ENCODE measurements at places on chromosomes 6 and 20. TPM values are rescaled to one million over a fixed set of nuclear protein-coding genes. Genes with fewer than 3 reads are reported as not detected.

- peaks cover 12% of the 10 kb centered on the region for H3K27me3 ChIP-seq
- H3K4me3 ChIP-seq, result no peak overlapping the region
- H3K27ac ChIP-seq, result no peak overlapping the region
- no peak for DNase-seq
Observed at GRCh38 chr6:125222531-125223455, 69.2 kb downstream of the TPD52L1 start.

DNA sequence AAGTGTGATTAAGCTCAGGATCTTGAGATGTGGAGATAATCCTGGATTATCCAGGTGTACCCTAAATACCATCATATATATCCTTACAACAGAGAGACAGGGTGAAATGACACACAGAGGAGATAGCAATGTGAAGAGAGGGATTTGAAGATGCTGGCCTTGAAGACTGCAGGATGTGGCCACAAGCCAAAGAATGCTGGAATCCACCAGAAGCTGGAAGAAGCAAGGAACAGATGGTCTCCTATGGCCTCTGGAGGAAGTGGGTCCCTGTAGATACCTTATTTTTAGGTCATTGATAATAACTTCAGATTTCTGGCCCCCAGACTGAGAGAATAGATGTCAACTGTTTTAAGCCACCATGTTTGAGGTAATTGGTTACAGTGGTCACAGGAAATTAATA lies 95.0 kb downstream of the PAK5 start:
- no peak overlapping the region for H3K4me3 ChIP-seq
- DNase-seq, result no peak
- H3K4me1 ChIP-seq, result no peaks in the 10 kb centered on the region
- no peak overlapping the region for H3K27ac ChIP-seq
- no peaks in the 10 kb centered on the region for H3K36me3 ChIP-seq
- H3K27me3 ChIP-seq, result no peaks in the 10 kb centered on the region

GRCh38 chr20:44328428-44328827 lies 8.4 kb upstream of the R3HDML start:
- no peaks in the 10 kb centered on the region for H3K27me3 ChIP-seq
- no peak overlapping the region for H3K27ac ChIP-seq
- no peaks in the 10 kb centered on the region for H3K36me3 ChIP-seq
- no peak for DNase-seq
- no peaks in the 10 kb centered on the region for H3K4me1 ChIP-seq
- no peak overlapping the region for H3K4me3 ChIP-seq

The EPHA7 gene
- 8.6 TPM for total RNA-seq

GRCh38 chr6:132461958-132462357 lies 51.0 kb downstream of the STX7 start:
- H3K27me3 ChIP-seq, result no peaks in the 10 kb centered on the region
- DNase-seq, result no peak
- H3K36me3 ChIP-seq, result peaks cover 12% of the 10 kb centered on the region
- no peaks in the 10 kb centered on the region for H3K4me1 ChIP-seq

- H3K4me1 ChIP-seq, result no peaks in the 10 kb centered on the region
- H3K4me3 ChIP-seq, result no peak overlapping the region
- H3K27me3 ChIP-seq, result no peaks in the 10 kb centered on the region
- H3K36me3 ChIP-seq, result no peaks in the 10 kb centered on the region
- DNase-seq, result no peak
Observed at GRCh38 chr6:43737272-43738081, 32.5 kb upstream of the VEGFA start.

The RNF182 gene
- 22.2 TPM for total RNA-seq

The OR2J1 gene
- total RNA-seq, result not detected
